ENCODE measurements at places on chromosomes 5 and 9. TPM values are rescaled to one million over a fixed set of nuclear protein-coding genes. Genes with fewer than 3 reads are reported as not detected.

GRCh38 chr5:20524991-20525529 is 537.1 kb upstream of the CDH18 start:
- no peaks in the 10 kb centered on the region for H3K27me3 ChIP-seq
- H3K27ac ChIP-seq: no peak overlapping the region
- no peaks in the 10 kb centered on the region for H3K36me3 ChIP-seq

- H3K4me3 ChIP-seq: no peak overlapping the region
- H3K36me3 ChIP-seq: no peaks in the 10 kb centered on the region
- H3K4me1 ChIP-seq: peaks cover 30% of the 10 kb centered on the region
Observed at GRCh38 chr9:134349936-134350335, 23.7 kb downstream of the RXRA start.

GRCh38 chr5:130720355-130720754 is 444.7 kb downstream of the HINT1 start:
- H3K27ac ChIP-seq: no peak overlapping the region
- H3K27me3 ChIP-seq: no peaks in the 10 kb centered on the region
- H3K36me3 ChIP-seq: no peaks in the 10 kb centered on the region
- no peak for DNase-seq
- H3K4me3 ChIP-seq: no peak overlapping the region

DNA sequence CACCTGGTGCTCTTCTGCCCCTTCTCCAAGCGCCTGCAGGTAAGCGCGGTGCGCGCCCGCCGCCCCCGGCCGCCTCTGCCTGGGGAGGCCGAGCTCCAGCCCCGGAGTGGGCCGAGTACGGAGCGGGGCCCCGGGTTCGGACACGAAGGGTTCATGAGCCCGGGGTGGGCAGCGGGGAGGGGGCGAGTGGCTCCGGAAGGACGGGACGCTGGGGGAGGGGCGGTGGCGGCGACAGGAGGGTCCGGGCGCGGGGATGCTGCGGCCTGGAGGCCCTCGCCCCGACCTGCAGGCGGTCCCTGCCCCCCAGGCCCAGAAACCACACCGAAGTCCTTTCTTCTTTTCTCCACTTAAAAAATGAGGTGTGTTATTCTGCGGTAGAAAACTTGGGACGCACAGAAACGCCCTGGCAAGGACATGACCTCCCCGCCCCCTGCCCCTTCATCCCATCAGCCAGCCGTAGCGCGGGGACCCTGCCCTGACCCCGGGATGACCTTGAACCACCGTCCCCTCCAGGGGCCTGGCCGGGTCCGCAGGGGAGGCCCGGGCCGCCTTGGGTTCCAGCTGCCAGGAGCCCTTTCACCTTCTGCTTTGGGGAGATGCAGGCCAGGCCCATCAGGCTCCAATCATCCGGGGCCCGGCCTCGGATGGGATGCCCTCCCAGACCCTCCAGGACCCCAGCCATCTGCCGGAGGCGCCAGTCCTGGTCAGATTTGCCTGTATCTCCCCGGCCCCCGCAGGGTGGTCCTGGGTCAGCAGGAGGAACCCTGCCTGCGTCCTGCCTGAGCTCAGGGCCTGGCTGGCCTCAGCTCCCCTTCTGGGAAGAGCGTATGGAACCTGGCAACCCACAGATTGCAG is 545 bp downstream of the DIPK1B start:
- peaks cover 47% of the 10 kb centered on the region for H3K4me1 ChIP-seq
- H3K27me3 ChIP-seq: peaks cover 5% of the 10 kb centered on the region
- DNase-seq: peak; percentile 88
- H3K36me3 ChIP-seq: no peaks in the 10 kb centered on the region
- peak overlapping the region; percentile 74 for H3K27ac ChIP-seq
- H3K4me3 ChIP-seq: peak overlapping the region; percentile 57

DNA sequence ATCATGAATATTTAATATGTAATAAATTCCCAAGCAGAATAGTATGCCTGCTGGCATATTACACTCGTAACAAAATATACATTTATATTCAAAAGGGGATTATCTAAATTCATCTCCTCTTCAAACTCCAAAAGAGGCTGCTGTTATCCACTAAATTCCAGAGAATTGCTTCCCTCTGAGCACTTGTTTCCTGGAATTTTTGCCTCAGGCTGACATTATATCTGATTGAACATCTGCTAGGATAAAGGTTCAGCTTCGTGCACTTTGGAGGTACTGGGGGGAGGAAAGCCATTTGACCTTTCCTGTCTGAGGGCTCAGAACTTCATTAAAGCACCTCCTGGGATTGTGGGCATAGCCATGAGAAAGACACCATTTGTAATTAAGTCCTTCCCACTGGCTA is 4.3 kb upstream of the HAPLN1 start:
- peaks cover 9% of the 10 kb centered on the region for H3K4me1 ChIP-seq
- no peaks in the 10 kb centered on the region for H3K27me3 ChIP-seq
- H3K4me3 ChIP-seq: no peak overlapping the region
- DNase-seq: no peak
- no peaks in the 10 kb centered on the region for H3K36me3 ChIP-seq

GRCh38 chr9:129312251-129313122 is 134.4 kb upstream of the IER5L start:
- H3K36me3 ChIP-seq: no peaks in the 10 kb centered on the region
- H3K4me3 ChIP-seq: no peak overlapping the region
- H3K27ac ChIP-seq: no peak overlapping the region
- DNase-seq: peak; percentile 7
- no peaks in the 10 kb centered on the region for H3K27me3 ChIP-seq
- peaks cover 12% of the 10 kb centered on the region for H3K4me1 ChIP-seq

DNA sequence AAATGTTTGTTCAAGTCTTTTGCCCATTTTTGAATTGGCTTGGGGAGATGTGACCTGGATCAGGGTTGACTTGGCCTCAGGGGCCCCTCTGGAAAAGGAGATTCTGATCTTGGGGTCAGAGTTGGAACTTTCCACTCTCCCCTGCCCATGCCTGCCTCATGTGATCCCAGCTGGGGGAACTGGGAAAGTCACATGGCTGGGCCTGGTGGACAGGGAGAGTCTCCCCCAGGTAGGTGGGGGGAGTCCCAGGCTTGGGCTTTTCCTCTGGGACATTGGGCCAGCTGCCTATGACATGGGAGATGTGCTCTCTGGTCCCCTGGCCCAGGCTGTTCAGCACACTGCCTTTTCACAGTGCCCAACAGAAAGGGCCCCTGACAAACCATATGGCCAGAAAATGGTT is 60.7 kb downstream of the NDST1 start:
- no peak for DNase-seq
- H3K27me3 ChIP-seq: no peaks in the 10 kb centered on the region
- no peak overlapping the region for H3K4me3 ChIP-seq
- no peaks in the 10 kb centered on the region for H3K36me3 ChIP-seq
- peak overlapping the region; percentile 59 for H3K27ac ChIP-seq

GRCh38 chr5:3302228-3302627 is 293.4 kb upstream of the IRX1 start:
- H3K4me1 ChIP-seq: no peaks in the 10 kb centered on the region
- H3K27ac ChIP-seq: no peak overlapping the region
- no peaks in the 10 kb centered on the region for H3K27me3 ChIP-seq
- no peak overlapping the region for H3K4me3 ChIP-seq
- H3K36me3 ChIP-seq: no peaks in the 10 kb centered on the region

- DNase-seq: no peak
- H3K27me3 ChIP-seq: no peaks in the 10 kb centered on the region
- no peak overlapping the region for H3K4me3 ChIP-seq
- no peaks in the 10 kb centered on the region for H3K36me3 ChIP-seq
Observed at GRCh38 chr9:73357607-73358006, 205.9 kb downstream of the ANXA1 start.

GRCh38 chr5:152511531-152512132 is 106.6 kb upstream of the NMUR2 start:
- no peaks in the 10 kb centered on the region for H3K4me1 ChIP-seq
- H3K27ac ChIP-seq: no peak overlapping the region
- no peak overlapping the region for H3K4me3 ChIP-seq
- no peaks in the 10 kb centered on the region for H3K27me3 ChIP-seq
- no peaks in the 10 kb centered on the region for H3K36me3 ChIP-seq
- no peak for DNase-seq

The PTGDS gene
- 173 TPM for total RNA-seq

The ACTBL2 gene
- total RNA-seq: not detected

The MORN5 gene
- 33.5 TPM for total RNA-seq

The SH3PXD2B gene
- 55.5 TPM for total RNA-seq

The SPATA31C1 gene
- total RNA-seq: not detected

The TAF11L9 gene
- not detected for total RNA-seq

Data from upper lobe of left lung (tissue), 6 donors.